AG08396 (cell line): ENCODE measurements at places on chromosomes 12 and 14.

DNA sequence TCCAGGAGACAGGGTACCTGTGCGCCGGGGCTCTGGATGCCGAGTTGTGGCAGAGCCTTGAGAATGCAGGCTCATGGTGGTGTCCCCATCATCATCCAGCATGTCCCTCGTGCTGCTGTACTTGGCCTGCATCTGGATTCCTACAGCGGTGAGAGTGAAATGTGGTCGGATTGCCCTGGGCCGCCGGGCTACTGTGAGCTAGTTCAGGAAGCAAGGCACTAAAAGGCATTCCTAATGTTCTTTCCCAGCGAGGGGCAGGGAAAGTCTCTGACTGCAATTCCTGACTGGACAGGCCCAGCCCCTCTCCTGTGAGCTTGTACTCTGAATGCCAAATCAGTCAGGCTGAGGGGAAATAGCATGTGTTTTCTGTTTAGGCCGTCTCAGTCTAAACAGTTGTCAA, at the start of gene CLEC1A:
Gene CLEC1A (minus strand): TSS at position 195 of the 400 bp plus-strand sequence. CDS start 63 bp downstream, at position 132.
- DNase-seq: peak; percentile 12

DNA sequence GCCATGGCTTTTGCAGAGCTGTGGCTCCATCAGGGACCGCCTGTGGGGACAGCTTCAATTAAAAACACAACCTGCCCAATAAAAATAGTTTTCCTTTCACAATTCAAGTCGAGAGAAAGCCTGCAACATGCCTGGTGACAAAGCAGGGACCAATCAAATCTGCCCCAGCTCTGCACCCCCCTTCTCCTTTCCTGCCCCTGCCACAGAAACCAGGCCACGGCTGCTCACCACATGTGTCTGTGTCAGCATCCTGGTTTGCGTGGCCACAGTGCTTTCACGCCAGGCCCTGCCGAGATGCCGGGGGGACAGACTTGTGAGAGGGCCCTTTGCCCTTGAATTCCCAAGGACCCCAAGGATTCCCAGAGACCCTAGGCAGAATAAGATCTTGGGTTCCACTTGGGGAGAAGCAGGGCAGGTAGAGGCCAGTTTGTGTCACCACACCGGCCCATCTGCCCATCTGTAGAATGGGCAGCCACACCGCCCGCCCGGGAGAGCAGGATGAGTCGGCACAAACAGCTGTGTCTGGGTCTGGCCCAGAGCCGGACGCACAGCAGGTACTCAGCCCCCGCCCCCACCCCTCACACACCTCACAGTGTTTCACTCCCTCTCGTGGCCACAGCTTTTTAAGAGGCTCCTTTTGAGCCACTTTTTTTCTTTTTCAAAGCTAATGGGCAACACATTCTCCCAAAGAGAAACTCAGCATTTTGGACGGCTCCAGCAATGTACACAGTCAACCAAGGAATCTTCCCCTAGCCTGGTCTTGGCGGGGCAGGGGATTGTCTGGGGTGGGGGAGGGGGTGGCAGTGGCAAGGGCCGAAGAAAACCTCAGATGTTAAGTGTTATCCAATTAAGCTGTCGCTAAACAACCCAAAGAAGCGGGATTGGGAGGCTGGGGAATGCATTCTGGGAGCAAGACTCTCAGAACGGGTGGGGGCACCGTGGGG, 41.5 kb downstream of the BCL11B start:
- no peak for DNase-seq

GRCh38 chr12:34186492-34186891, 164.2 kb downstream of the ALG10 start:
- DNase-seq: no peak

DNA sequence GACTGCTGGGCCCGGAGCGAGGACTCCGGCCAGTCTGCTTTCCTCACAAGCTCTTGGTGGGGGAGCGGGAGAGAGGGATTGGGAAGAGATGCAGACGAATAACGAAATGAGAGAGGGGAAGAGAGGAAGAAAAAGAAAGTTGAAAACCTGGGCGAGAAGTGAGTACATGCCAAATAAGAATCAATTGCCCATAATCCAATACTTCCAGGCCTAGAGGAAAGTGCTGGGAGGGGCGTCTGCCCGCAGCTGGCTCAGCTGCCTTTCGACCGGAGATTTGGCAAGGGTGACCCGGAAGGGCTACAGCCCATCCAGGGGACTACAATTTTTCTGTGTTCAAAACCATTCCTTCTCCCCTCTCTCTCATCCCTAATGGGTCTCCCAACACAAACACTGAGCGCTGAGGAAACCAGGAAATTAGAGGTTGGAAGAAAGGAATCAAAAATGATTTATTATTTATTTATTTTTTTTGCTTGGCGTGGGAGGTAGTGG, 4.9 kb downstream of the NKX2-1 start:
- DNase-seq: no peak

- no peak for DNase-seq
Measured at GRCh38 chr14:71595441-71595840, 336.8 kb upstream of the RGS6 start.

DNA sequence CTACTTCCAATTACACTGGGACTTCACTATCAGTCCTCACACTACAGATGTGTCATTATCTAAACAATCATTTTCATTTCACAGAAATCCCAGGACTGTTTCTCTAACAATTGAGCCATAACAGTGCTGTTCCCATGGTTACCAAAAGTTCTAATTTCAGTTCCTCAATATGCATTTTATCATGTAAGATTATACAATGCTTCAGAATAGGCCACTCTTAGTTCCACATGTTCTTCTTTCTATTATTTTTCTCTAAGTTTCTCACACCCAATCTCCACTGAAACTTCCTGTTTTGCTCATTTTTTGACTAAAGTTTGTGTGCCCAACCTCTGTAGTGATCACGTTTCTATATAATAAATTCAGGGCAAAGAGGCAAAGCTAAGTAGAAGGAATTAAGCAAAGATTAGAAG, 185.8 kb downstream of the DUSP6 start:
- no peak for DNase-seq

DNA sequence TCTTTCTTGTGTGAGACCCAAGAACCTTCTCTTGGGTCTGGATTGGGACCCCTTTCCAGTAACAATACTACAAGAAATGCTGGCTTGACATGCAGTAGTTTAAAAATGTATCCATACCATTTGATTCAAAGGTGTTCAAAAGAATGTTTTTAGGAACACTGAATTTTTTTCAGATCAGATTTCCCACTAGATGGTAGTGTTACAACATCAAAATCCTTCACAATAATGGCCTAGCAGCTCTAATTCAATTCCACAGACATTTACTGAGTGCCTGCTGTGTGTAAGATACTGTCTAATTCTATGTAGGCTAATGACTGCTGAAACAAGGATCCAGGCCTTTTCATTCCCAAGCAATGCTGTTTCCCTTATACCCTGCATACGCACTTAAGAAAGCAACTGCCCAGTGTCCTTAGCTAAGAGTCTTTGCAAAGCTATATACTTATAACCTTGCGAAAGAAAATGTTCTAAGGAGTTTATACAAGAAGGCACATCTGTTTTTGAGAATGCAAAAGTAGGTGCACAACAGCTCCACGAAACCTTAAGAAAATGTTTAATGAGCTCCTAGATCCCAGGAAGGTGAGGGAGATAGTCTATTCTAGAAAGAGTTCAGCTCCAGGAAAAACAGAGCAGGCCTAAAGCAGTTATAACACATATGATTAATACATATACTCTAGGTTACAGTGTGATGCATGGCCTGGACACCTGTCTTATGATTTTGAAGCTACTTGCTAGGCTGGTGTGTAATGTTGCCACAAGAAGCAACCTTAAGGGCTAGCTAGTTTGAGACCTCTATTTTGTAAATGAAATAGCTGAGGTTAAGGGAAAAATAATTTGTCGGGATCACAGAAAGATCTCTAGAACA, 50.9 kb upstream of the PKP2 start:
- DNase-seq: no peak

GRCh38 chr14:23482823-23483148, 13.3 kb downstream of the NGDN start:
- DNase-seq: no peak

- no peak for DNase-seq
Measured at GRCh38 chr12:22287101-22287500, 47.4 kb downstream of the ST8SIA1 start.

- no peak for DNase-seq
Measured at GRCh38 chr14:48665077-48665784, 920.9 kb downstream of the RPS29 start.

DNA sequence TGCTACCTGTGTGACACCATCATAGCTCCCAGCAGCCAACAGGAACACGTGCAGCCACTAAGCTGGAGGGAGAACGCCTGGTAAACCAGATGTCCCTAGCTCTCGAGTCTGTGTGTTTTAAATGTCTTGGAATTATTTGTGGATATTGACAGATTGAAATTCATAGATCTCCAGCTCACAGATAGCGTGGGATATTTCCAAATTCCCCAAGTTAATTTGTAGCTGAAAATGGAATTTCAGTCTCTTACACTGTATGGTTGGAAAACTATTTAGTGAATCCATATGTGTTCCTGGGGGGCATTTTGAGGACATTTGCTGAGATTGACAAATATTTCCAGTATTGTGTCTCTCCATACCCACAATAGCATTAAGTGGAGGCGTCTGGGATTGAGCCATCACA, 618.6 kb upstream of the TMEM132C start:
- no peak for DNase-seq

DNA sequence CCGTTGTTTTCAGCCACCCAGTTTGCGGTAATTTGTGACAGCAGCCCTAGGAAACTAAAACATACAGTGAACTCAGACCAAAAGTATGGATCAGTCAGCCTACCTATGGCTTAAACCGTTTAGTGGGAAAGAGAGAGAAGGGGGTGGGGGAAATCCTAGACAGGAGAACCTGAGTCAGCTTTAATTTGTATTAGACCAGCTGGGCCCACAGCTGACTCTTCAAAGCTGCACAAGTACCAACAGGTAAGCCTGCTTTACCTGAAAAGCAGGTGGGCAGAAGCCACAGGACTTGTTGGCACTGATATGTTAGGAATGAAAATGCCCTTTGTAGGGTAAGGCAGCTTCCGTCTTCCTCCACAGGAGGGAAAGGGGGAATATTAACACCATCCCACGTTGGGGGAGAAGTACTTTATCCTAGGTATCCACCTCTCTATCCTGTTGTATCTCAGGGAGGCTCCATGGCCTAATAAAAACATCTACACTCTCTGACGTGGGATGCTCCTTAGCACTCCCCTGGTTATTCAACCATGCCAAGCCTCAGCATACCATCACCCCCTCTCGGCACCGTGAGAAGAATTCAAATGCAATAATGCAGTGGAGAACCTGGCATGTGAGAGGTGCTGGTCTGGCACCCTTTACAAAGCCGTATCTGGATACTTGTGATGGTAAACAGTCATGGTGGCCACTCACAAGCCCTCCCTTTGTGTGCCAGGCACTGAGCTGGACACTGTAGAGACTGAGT, 70.3 kb downstream of the STON2 start:
- DNase-seq: no peak

GRCh38 chr14:55710506-55711041, 130.6 kb downstream of the KTN1 start:
- no peak for DNase-seq

DNA sequence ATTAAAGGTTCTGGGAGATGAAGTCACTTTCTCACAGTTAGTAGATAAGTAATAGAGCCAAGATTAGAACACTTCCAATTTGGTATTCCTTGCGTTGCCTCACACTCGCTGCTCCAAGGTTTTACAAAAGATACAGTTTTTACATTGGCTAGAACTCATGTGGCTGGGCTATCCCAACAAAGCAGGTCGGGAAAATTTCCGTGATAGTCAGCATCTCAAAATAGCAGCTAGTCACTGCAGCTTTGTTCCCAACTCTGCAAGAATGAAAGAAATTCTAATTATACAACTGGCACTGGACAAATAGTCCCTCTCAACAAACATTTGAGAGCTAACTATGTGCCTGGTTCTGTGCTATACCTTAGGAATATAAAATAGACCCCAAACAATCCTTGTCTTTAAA, 24.6 kb upstream of the PPP1R12A start:
- DNase-seq: no peak

DNA sequence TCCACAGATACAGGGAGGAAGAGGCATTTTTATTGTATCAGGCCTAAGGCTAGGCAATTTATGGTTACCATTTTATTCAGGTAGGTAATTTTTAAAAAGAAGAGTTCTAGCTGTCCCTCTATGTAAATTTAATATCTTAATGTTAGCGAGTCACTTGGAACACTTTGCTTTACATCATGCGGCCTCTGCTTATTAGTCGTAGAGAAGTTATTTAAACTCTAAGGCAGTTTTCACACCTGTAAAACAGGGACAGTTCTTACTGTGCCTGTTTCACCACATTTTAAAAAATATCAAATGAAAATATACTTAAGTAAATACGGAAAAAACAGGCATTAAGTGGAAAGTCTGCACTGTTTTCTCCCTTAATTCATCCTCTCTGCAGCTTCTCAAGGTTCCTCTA, 71.4 kb upstream of the POC1B start:
- no peak for DNase-seq

DNA sequence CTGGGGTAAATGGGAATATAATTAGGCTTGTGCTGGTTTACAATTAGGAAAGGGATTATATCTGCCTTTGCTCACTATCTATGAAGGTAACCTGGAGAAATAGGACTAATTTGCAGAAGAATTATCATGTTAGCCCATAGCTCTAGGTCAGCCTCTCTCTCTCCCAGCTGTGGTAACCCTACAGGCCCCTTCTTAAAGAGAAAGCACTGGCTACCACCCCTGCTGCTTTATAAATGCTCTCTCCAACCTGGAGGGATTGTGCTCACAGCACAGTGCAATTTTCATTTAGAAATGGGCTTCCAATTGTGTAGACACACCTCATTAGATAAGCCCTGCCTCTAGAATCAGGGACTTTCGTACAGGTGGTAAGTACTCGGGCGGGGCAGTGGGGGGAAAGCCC, 22.7 kb upstream of the MGST1 start:
- DNase-seq: no peak

DNA sequence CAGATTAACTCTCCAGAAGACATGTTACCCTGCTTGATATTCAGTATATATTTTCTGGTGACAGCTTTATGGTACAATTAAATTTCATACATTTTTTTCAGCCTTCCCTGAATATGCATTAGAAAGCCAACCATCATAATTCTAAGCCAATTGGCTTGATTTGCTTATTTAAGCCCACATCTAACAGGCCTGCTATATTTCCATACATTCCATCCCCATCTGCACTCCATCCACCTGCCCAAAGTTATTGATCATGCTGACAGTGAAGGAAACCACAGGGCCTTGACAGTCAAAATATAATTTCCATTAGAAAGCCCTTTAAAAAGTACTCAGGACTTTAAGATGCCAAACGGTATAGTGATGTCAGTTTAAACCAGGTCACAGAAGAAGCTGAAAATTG, 164.3 kb downstream of the GXYLT1 start:
- no peak for DNase-seq

- DNase-seq: no peak
Measured at GRCh38 chr14:79656056-79656455, 555.2 kb downstream of the DIO2 start.

- DNase-seq: no peak
Measured at GRCh38 chr14:104422837-104423681, 156.5 kb upstream of the C14orf180 start.

DNA sequence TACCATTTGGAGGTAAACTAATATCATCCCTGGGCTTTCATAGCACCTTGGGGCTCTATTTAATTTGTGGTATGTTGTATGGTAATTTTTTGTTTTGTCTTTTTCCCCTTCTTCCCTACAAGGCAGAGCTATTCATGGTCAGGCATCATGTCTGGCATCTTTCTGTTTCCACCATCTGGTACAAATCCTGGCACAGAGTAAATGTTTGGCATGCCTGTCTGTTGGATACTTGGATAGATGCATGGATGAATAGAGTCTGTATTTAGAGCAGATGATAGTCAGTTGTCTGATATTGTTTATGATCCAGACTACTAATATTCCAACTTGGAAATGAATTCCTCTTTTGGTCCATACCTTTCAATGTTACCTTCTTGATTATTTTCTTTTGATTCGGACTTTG, 139.8 kb downstream of the NEDD1 start:
- no peak for DNase-seq

GRCh38 chr14:74554742-74555362, 57.2 kb downstream of the LTBP2 start:
- DNase-seq: no peak
